NK-92 treated with Interleukin-12 subunit alpha and Interleukin-12 subunit beta, amount 100 ng/mL, for 24 hours (cell line): ENCODE measurements at places on chromosomes 1 and 21.

GRCh38 chr1:59947047-59947938 lies 20.7 kb upstream of the CYP2J2 start:
- DNase-seq: no peak

DNA sequence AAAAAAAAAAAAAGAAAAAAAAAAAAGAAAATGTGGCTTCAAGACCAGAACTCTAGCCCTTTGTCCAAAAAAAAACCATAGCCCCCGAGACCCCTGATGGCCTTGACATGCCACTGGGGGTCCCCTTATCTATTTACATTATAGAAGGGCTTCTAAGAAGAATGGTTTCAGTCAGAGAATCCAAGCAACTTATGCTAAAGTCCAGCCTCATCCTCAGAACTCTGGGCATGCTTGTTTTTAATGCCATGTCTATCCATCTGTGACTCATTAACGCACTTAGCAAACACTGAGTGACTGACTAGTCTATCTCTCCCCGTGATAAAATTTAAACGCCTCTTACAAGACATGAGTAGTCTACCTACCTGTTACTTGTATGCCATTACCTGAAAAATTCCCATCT lies 29.3 kb downstream of the ERG start:
- no peak for DNase-seq

DNA sequence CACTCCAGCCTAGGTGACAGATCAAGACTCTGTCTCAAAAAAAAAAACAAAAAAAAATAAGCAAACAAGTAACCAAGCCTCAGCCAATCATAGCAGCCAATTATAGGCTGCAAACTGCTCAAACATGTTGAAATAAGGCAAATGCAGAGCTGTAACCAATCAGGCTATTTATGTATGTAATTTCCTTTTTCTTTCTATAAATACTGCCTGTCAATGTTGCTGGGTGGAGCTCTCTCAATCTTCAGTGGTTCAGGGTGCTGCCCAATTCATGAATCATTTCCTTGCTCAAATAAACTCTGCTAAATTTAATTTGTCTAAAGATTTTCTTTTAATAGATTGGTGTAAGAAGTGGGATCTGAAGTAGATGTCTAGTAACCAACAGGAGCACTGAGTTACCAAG lies 11.6 kb upstream of the CD1D start:
- DNase-seq: no peak

DNA sequence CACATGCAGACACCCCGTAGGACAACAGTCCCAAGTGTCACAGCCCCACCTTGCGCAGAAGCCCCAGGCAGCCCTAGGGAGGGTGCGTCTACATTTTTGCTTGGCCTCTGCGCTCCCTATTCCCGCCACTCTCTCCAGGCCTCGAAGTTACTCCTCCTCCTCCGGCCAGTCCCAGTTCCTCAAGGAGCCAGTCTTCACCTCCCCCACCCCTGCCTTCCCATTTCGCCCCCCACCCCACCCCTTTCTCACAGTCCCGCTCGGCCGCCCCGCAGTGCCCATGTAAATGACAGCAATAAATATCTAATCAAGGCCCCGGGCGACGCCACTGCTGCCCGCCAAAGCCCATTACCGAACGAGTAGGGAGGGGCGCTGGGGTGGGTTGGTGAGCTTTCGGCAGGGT lies 3.2 kb downstream of the DMBX1 start:
- no peak for DNase-seq

DNA sequence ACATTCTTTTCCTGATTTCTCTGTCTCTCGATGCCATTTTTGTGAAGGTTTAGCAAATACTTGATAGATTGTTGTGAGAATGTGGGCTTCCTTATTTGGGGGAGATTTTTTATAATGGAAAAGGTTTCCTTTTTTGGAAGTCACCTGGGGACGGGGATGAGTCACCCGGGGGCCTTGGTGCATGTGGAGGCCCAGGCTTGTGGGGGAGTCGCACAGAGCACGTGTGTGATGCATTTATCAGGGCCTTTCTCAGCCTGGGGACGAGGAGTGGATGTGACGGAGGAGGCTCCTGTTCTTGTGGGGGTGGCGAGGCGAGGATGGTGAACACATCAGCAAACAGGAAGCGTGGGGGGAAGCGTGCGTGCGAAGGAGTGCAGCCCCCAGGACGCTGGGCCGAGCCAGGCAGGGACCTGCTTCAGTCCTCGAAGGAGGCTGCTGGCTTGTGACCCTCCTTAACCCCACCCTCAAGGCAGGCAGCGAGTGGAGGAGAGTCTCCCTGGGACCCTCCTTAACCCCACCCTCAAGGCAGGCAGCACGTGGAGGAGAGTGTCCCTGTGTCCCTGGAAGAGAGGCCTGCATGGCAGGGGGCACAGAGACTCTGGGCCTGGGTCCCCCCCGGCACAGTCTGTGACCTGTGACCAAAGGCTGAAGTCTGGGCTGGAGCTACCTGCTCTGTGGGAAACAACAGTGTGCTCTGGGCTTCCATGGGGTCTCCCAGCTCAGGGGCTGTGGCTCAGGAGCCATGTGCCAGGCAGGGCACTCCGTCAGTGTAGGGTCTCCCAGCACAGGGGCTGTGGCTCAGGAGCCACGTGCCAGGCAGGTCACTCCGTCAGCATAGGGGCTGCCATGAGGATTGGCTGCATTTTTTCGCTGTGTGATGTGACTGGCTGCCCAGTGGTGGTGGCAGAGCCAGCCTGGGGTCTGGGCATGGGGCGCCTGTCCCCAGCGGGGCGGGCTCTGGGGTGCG lies 57.2 kb downstream of the AGPAT3 start:
- DNase-seq: no peak

DNA sequence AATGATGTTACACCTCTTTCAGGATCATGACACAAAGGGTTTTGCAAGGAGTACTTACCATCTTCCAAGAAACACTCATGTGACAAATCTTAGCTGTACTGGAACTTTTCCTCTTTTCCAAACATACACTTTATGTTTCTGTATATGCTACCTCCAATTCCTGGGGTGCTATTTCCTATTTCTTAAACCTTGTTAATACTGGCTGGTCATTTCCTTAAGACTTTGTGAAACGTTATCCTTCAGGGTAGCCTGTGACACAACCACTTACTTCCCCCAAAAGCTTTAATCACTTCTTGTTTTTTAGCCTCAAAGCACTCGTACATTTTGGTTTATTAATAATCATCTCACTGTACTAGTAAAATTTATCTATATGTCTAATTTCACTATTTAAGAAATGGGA lies 39.4 kb downstream of the OR10Z1 start:
- DNase-seq: no peak

DNA sequence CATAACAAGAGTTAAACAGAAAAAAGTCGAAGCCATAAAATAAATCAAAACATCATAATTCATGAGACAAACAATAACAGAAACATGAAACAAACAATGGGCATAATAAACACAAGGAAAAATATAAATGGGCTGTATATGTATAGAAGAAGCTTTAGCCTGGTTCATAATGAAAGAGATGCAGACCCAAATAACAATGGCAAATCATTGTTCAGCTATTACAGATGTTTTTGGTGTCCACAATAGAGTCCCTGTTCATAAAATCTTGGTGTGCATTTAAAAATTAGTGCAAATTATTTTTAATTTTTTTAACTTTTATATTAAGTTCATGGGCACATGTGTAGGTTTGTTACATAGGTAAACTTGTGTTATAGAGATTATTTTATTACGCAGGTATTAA lies 1185.9 kb upstream of the B3GALT2 start:
- no peak for DNase-seq

DNA sequence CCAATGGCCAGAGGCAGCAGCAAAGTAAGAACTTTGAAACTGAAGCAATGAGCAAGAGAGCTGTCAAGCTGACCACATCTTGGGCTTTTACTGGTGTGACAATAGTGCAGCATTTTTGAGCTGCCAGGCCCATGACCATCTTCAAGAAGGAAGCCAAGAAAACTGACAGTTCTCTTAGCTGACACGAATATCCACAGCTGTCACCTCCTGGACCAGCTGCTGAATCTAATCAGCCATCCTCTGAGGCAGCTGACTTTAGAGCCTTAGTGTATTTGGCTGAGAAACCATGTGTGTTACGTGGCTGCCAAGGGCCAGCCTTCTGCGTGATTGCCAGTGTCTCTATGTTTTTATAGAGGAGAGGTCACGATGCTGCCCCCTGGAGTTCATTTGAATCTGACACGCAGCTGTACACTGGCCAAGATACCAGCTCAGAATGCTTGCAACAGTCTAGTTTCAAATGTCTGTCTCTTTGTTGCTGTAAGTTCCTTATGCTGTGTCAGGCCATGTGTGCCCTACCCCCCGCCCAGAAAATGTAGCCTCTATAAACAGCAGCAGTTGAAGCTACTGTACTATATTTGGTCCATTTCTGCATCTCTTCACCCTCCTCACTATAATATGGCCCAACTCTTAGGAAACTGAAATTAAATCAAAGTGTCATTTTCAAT lies 39.7 kb downstream of the PALMD start:
- peak; percentile 5 for DNase-seq

- DNase-seq: peak; percentile 20
These were observed 25.3 kb upstream of the OVAAL start for GRCh38 chr1:180533266-180533987.

- DNase-seq: no peak
These were observed 46.6 kb downstream of the DUSP10 start for GRCh38 chr1:221695301-221695700.

DNA sequence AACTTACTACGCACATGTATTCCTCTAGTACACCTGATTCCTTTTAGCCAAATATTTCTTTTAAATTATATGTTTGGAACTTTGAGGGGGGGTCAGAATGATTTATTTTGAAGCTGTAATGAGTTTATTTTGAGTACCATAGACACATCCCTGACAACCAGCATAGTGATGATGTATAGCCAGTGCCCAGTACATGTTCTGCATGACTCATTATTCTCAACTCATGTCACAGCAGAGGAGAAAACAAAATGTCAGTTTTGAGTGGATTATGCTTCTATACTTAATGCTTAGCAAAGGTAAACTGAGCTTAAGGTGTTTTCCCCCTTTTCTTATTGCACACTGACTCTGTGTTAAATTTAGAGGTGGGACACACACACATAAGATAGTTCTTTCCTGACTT lies 22.4 kb upstream of the LEPR start:
- no peak for DNase-seq

DNA sequence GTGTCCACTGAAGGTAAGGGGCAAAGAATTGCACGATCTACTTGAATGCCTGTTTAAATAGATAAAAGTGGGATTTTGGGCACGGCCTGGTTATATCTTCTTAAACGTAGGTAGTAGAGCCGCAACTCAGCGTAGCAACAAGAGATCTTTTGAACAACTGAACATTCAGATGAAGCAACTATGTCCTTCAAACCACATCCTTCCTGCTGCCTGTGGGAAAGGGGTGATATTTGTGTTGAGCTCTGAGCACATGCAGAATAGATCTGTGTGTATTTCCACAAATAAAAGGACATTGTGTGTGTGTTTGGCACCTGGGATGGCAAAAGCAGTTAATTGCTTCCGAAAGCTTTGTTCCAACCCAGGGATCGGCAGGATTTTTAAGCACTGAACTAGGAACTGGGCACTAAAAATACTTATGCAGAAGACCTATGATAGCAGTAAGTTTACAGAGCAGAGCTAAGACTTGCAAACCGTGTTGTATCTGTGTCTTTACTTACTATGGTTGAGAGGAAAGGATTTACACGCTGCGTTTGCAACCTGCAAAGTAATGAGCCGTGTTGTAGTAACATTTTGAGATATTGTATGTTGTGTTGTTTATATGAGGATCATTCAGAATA lies 333.4 kb downstream of the CHRM3 start:
- DNase-seq: no peak

GRCh38 chr1:168832661-168833060 lies 103.7 kb upstream of the DPT start:
- DNase-seq: no peak

DNA sequence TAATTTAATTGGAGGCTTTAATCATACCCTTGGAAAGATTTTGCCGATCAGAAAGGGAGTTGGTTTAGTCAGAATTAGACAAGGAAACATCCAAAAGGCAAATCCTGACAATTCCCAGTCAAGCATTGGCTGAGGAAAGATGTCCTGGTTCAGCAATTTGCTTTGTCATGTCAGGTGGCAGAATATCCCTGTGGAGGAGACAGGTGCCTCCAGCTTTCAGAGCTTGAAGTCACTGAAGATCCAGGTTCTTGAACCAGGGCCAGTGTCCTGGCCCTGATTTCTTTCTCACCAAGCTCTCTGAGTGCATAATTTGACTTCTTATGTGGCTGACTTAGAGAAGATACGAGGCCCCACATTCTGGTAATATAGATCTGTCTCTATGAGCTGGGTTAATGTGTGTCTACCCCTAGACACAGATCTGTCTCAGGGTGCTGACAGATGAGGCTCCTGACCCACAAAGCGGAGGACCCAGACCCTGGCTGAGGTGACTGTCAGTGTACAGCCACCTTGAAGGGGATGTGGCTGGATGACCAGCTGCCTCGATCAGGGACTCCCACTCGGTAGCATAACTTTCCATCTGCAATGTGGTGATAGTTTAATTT lies 118.9 kb downstream of the HHAT start:
- no peak for DNase-seq

DNA sequence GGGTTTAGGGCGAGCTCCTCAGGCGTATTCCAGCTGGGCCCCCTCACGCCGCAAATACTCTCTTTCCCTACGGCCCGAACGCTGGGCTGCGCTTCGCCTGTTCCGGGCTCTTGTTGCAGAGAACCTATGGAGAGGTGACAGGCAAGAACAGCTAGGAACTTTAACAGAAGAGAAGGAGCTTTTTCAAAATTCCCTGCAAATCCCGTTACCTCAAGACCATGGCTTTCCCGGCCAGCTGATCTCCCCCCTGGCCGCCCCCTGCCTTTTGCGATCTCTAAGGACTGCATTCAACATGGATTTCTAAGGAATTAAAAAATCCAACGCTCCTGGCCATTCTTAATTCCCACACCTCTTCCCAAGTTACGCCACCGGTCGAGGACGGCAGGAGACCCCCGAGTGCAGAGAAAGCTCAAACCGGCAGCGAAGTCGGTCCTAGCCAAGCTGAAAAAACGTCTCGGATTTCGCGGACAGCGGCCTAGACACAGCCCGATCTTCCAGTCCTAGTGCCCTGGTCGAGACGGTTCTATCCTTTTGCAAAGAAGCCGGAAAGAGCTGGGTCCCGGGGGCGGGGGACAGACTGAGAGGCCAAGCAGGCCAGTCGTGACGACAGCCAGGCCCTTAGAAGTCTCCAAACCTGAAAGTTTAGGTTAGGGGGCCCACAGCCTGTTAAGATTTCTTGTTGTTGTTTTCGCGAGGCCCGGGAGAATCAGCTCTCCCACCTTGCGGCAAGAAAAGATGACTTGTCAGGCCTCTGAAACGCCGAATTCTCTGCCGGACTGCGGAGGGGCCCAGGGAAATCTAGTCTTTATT lies 1.1 kb upstream of the TBX15 start:
- no peak for DNase-seq

- no peak for DNase-seq
These were observed 5.4 kb downstream of the NUAK2 start for GRCh38 chr1:205316161-205316566.

GRCh38 chr1:215776336-215776735 lies 209.2 kb downstream of the KCTD3 start:
- DNase-seq: no peak

GRCh38 chr1:31764312-31765040 lies at the start of gene ADGRB2:
Gene ADGRB2 (minus strand): TSS chr1:31764340. CDS start chr1:31757221, 7,119 bp downstream.
- DNase-seq: no peak

DNA sequence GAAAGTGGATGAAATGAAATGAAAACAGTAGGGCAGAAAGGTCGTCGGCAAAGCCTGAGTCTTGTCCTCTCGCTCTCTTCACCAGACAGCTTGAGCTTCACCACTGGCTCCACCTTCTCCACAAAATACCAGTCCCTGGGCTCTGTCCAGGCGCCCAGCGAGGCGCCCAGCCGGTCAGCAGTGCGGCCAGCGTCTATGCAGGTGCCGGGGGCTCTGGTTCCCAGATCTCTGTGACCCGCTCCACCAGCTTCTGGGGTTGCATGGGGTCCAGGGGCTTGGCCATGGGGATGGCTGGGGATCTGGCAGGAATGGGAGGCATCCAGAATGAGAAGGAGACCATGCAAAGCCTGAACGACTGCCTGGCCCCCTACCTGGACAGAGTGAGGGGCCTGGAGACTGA lies 600.5 kb upstream of the ZP4 start:
- DNase-seq: no peak
